ENCODE measurements at places on chromosomes 3 and 15.

- peak; percentile 90 for DNase-seq
Observed at GRCh38 chr15:61034678-61035291, 194.3 kb downstream of the RORA start.

GRCh38 chr3:126057936-126058335 lies 26.0 kb downstream of the SLC41A3 start:
- DNase-seq = no peak

DNA sequence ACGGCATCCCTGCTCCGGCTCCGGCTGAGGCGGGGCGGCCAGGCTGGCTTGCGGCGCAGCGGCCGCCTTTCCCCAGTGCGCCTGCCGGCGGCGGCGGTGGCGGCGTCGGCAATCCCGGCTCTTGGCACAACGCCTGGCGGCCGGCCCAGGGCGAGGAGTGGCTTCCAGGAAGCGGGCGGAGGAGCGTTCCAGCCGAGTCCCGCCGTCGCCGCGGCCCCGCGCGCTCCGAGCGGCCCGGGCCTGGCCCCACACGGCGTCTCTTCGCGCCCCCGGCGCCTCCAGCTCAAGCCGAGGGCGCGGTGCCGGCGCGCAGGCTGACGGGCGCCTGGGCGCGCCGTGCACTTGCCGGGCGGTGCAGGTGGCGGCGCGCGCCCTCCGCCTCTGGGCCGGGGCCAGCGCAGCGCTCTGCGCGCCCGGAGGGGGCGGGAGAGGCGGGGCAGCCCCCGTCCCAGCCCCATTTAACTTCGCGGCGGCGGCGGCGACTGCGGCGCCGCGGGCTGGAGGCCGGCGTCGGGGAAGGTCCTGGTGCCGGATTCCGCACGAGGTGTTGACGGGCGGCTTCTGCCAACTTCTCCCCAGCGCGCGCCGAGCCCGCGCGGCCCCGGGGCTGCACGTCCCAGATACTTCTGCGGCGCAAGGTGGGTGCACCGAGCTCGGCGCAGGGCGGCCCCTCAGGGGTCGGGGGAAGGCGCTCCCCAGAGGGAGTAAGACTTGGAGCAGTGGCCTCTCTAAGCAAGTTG lies at the start of gene ADAMTSL3:
Gene ADAMTSL3, plus strand, starts transcription at position 485 of the 740 bp plus-strand sequence. CDS start 1,639 bp downstream, outside the sequence.
- DNase-seq = peak; percentile 83

GRCh38 chr3:66489115-66489514 lies 11.7 kb downstream of the LRIG1 start:
- DNase-seq = no peak

- no peak for DNase-seq
Observed at GRCh38 chr3:74808506-74809275, 194.2 kb upstream of the CNTN3 start.

GRCh38 chr15:45199136-45199810 lies 11.5 kb upstream of the SHF start:
- DNase-seq = peak; percentile 69
